Mucosa of gallbladder (tissue), 1 donor: ENCODE measurements at places on chromosomes 4 and X. TPM values are rescaled to one million over a fixed set of nuclear protein-coding genes. Genes with fewer than 3 reads are reported as not detected.

ANK2 gene
- total RNA-seq: 13.7 TPM

DDIT4L gene
- total RNA-seq: 0.35 TPM

PNMA6A gene
- 0.98 TPM for total RNA-seq

MMRN1 gene
- 12.5 TPM for total RNA-seq

JCHAIN gene
- 12.3 TPM for total RNA-seq

CENPI gene
- total RNA-seq: 1.3 TPM

ATP8A1 gene
- total RNA-seq: 5.1 TPM

MAGEA10 gene
- total RNA-seq: not detected

GPAT3 gene
- 11.2 TPM for total RNA-seq

DNA sequence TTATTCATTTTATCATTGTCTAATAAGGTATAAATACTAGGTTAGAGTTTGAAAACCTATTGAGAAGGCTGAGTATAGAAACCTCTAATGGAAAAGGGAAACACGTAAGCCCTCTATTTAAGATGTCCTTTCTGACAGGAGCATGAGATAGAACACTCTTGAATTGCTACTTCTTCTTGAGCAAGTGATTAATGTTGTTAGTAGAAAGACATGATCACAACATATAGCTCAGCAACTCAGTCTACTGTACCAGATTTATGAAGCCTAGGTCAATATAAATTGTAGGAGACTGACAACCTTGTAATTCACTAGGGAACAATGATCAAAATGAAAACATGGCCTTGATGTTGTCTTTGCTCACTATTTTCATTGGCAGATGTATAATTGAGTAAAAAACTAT, 189.7 kb downstream of the ANTXR2 start:
- DNase-seq: no peak

DNA sequence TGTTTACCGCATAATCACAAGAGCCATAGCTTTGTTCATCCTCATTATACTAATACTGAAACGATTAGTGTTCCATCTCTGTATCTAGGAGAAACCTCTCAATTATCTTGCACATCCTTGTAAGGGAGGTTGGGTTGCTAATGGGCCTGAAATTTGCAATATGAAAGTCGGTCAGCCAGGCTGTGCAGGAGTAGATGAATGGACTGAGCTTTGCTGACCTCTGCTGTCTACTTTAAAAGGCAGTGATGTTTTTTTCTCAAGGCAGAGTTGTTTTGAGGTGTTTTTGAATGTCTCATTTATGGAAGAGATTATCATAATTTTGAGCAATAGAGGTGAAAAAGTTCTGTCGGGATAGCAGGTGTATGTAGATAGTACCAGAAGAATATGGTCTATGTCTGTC, 47.9 kb upstream of the LINC00632 start:
- DNase-seq: no peak

DNA sequence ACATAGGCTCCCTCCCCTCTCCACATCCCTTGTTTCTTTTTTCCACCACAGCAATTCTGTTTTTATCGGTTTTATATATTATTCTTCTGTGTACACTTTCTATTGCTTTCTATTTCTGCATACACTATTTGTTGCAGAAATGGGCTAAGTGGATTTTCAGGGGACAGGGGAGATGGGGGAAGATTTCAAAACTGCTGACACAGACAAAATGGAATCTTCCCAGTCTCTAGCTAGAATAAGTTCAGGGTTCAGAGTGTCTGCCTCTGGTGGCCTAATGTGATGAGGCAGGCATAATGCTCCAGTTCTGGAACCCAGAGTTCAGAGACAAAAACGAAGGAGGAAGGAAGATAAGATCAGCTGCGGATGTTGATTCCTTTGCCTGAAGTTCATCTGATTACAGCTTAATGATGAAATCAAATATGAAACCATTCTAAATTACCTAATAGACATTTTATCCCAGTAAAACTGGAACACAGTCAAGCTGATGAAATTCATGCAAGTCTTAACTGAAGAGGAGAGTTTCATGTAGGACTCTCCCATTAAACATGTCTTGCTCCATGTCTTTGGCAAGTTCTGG, 447.1 kb downstream of the AFF2 start:
- no peak for DNase-seq

DNA sequence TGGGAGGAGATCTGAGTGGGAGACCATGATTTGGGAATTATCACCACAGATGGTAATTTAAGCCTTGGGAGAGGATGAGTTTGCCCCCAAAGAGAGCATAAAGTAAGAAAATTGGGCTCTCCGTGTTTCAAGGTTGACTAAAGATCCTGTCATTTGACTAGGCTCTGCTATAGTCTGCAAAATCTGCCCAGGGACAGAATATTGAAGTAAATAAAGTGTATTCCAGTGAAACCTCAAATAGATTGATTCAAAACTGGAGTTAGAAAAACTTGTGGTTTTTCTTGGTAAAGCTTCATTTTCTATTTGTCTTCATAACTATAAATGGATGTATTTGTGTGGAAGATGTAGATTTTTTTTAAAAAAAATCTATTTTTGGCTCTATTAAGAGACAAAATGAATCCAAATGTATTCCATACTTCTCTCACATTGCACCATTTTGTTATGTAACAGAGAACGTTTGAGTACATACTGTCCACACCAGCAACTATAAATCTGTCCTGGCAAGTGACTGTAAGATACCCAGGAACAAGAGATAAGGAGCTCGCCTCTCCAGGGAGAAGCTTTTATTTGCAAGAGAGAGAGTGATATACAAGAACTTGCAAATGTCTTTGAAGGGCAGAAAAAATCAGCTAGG, 170.2 kb downstream of the CBR4 start:
- no peak for DNase-seq

GRCh38 chr4:75432683-75433082, 81.5 kb downstream of the RCHY1 start:
- DNase-seq: no peak

DNA sequence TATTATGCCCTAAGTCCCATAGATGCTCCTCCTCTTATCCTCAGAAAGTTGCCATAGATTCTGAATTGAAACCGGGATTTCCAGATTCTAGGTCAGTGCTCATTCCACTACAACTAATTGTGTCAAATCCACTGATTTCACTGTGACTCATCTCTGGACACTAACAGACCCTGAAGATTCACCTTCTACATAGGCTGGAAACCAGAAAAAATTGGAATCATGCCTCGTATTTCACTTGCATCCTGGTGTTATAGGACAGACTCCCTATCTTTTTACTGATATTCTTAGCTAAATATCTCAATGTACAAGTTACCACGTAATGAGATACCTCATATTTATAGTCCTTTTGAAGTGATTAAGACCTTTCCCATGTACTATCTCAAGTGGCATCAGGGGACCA, 36.7 kb downstream of the CLNK start:
- no peak for DNase-seq

DNA sequence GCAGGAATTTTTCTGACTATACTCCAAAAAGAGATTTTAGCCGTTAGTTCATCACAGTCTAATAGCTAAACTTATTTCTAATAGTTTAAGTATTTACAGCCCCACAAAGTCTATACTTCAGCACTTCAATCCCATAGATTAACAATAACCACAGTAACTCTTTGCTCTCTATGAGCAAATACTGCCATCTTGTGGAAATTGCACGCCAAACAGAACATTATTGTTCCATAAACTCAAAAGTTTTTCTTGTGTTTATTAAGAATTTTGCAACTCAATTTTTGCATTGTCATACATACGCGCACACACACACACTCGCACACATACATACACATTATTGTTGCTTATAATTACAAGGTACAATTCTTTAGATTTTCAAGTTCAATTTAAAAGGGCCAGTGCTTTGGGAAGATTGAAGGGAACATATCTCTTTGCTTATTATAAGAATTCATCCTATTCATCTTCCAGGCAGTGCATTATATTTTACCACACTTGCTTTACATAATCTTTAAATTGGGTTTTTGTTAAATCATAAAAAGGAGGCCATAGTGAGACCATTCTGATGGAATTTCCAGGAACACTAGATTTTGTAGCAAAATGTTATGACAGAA, 63.8 kb upstream of the ATOH1 start:
- DNase-seq: peak; percentile 17

DNA sequence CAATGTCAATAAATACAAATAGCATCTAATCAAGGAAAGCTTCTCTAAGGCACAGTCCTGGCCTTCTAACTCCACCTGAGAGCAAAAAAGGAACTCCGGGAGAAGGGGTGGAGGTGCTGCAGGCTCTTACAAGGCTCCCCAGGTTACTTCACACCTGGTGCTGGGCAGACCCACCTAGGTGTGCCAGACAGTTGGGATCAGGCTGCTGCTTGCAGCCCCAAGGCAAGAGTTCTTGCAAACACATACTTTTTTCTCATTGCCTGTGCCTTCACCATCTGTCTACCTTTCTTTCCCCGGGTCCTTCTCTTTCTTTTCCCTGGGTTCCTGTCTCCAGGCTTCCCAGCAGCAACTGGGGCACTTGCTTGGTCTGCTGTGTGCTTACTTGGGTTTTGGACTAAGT, 81.4 kb upstream of the STIM2 start:
- no peak for DNase-seq

GRCh38 chr4:10171055-10171454, 54.5 kb upstream of the WDR1 start:
- DNase-seq: no peak

- DNase-seq: no peak
These were observed 27.0 kb upstream of the RAB28 start for GRCh38 chr4:13511101-13511500.

DNA sequence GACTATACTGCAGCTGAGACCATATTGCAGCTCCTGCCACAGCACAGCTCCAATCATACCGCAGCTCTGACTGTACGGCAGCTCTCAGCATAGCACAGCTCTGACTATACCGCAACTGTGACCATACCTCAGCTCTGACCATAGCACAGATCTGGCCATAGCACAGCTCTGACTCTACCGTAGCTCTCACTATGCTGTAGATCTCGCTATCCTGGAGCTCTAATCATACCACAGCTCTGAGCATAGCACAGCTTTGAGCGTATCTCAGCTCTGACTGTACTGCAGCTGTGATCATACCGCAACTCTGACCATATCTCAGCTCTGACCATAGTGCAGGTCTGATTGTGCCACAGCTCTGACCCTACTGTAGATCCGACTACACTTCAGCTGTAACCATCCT, 139.2 kb downstream of the ASMT start:
- DNase-seq: no peak

GRCh38 chr4:188661502-188661901, 522.3 kb downstream of the TRIML1 start:
- DNase-seq: no peak

DNA sequence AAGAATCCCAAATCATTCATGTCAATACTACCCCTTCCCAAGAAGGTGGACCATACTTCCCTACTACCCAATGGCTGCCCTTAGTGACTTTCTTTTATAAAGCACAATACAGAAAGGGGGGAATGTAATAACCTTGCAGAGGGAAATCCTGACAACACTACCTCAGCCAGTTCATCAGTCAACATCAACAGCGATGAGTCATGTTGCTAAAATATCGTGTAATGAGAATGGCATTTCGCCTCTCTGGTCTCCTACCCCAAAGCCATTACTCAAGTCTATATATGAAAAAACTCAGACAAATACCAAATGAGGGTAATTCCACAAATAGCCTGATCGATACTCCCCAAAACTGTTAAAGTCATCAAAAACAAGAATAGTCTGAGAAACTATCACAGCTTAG, 3.3 kb upstream of the MAGEA8 start:
- DNase-seq: no peak

DNA sequence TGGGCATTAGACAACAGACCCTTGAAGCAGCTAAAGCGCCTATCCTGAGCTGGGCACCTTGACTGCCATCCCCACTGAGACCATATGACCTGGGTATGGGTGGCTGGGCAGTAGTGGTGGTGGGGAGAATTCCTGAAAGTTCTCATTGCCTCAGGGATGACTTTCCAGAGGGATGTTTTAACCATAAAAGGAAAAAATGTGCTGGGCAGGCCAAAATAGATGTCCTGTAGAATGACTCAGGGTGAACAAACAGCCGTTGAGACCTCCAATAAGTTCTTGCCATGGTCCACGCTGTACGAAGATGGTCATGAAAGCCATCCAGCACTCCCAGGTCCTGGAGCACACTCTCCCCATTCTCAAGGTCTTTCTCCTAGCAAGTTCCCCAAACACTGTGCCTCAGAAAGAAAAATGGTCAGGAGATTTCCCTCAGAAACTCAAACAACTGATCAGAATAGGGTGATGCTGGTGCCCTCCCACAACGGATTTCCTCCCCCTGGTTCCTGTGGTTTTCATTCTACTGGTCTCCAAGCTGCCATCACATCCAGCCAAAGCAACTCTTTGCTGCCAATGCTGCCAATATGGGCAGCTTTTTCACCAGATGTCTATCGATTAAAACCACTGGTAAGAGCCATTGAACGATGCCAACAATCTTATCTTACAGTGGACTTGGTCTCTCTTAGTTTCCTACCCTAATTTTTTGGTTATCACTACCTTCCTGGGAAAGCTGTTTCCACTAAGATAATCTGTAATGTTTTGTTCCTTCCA, 11.2 kb downstream of the CDKN2AIP start:
- no peak for DNase-seq

- DNase-seq: no peak
These were observed 21.8 kb downstream of the FGD1 start for GRCh38 chrX:54473993-54474859.

DNA sequence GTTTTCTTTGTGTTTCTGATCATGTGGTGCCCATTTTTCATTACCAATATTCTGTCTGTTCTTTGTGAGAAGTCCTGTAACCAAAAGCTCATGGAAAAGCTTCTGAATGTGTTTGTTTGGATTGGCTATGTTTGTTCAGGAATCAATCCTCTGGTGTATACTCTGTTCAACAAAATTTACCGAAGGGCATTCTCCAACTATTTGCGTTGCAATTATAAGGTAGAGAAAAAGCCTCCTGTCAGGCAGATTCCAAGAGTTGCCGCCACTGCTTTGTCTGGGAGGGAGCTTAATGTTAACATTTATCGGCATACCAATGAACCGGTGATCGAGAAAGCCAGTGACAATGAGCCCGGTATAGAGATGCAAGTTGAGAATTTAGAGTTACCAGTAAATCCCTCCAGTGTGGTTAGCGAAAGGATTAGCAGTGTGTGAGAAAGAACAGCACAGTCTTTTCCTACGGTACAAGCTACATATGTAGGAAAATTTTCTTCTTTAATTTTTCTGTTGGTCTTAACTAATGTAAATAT, 110.4 kb downstream of the IL13RA2 start:
- no peak for DNase-seq

GRCh38 chr4:51958199-51958968, 61.8 kb downstream of the LRRC66 start:
- DNase-seq: no peak

DNA sequence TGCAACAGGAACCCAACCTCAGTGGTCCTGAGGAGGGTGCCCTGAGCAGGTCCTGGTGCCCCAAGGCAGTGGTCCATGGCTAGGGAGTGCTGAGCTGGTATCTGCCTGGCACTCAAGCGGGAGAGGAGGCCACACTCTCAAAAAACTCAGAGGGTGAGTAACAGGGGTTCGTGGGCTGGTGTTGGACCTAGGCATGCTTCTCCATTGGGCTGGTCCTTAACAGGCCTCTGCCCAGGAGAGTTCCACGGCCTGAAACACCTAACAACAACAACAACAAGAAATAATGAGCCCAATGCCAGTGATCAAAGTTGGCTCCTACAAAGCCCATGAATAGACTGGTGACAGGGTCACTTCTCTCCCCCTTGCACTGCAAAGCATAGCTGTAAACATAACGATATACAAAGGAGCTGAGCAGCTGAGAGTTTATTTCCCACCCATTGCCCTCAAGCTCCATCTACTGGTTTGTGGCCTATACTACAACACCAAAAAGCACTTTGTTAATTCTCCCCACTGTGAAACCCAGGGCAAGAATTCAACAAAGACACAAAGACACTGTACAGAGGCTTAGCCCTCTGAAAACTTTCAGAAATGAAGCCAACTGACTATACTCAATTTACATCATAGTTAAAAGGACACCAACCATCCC, 736.1 kb upstream of the ADGRL3 start:
- DNase-seq: no peak

GRCh38 chr4:9921326-9921725, 100.0 kb downstream of the SLC2A9 start:
- no peak for DNase-seq
